Fibroblast of mammary gland (primary cell): ENCODE measurements at places on chromosomes 1 and 21.

- no peak for DNase-seq
Measured at GRCh38 chr21:33293136-33293535, 27.0 kb downstream of the IL10RB start.

DNA sequence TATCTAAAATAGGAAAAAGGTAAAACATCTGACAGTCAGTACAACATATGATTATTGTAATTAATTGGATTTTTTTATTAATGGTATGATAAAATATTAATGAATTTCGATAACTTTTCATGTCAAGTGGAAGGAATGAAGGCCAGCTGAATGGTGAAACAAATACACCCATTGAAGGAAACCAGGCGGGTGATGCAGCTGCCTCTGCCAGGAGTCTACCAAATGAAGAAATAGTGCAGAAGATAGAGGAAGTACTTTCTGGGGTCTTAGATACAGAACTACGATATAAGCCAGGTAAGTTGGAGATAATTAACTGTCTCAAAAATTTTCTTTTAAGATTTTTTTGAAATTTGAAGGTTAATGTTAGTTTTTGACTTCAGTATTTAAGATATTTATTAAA is 3.2 kb downstream of the SON start:
- no peak for DNase-seq

DNA sequence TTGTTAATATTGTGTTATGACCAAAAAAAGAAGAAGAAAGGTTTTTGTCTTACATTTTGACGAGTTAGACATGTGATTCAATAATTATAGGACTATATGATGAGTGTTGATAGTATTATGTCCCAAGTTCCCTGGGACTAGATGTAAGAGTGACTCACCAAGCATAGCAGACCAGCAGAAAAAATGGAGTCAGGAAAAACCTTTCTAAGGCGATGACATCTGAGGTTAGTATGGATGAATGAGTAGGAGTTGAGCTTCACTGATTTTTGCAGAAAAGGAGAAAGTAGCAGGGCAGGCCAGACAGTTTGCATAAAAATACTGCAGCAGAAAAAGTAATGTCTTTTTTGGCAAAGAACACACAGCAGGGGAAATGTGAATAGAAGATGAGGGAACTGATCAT is 1041.3 kb upstream of the ADGRL4 start:
- DNase-seq = peak; percentile 88

DNA sequence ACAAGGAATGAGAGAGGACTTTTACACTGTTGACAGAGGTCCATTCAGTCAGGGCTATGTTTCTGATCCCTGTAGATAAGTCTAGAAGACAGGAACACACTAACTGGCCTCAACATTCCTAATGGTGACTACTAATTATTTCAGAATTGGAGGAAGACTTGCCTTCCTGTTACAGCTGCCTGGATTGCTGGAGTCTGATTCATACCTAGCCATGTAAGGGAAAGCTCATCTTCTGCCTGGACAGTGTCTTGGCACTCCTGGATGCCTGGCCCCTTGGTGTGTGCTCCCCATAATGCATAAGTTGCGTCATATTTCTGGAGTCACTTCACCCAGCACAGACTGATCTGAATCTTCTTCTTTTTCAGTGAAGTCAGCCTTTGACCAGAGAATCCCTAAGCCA is 326.0 kb upstream of the RUNX1 start:
- peak; percentile 89 for DNase-seq

- DNase-seq = peak; percentile 67
Measured at GRCh38 chr1:52141513-52142219, at the start of gene ZFYVE9. ZFYVE9 (plus strand) TSS chr1:52142089; CDS start chr1:52233207, 91,118 bp downstream.

DNA sequence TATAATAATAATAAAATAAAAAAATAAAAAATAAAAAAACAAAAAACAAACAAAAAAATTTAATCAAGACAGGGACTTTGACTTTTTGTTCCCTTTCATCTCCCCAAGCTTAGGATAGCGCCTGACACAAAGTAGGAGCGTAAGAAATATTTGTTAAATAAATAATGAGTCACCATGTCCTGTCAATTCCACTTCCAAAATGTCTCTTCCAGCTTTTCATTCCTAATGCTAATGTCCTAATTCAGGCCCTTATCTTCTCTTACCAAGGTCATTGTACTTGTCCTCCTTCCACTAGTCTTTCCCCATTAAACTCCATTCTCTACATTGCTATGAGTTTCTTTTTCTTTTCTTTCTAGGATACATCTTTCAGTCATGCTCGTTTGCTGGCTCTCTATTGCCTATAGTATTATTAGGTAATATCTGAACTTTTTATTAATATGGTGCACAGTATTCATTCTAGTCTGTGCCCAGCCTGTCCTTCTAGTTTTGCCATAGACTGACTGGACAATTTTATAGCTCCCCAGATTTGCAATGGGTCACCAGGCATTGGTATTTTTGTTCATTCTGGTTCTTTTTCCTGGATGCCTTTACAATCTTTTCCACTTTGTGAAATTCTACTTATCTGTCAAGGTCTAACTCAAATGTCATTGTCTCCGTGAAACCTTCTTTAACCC is 11.4 kb downstream of the NEXN start:
- DNase-seq = peak; percentile 47

DNA sequence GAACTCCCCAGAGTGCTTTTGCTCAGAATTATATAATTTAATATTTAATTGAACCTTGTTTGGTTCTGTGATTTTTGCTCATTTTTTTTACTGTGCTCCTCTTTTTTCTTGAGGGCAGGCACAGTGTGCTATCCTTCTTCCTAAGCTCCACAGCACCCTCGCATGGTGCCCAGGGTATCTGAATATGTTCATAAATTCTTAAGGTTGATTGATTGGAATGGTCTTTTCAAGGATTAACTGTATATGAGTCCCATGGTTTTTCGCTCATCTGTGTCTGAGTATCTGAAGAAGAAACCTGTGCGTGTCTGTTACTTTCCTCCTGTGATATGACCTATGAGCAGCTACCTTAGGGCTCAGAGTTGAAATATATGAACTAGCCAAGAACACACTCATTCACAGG is 393.7 kb downstream of the HLX start:
- DNase-seq = no peak

DNA sequence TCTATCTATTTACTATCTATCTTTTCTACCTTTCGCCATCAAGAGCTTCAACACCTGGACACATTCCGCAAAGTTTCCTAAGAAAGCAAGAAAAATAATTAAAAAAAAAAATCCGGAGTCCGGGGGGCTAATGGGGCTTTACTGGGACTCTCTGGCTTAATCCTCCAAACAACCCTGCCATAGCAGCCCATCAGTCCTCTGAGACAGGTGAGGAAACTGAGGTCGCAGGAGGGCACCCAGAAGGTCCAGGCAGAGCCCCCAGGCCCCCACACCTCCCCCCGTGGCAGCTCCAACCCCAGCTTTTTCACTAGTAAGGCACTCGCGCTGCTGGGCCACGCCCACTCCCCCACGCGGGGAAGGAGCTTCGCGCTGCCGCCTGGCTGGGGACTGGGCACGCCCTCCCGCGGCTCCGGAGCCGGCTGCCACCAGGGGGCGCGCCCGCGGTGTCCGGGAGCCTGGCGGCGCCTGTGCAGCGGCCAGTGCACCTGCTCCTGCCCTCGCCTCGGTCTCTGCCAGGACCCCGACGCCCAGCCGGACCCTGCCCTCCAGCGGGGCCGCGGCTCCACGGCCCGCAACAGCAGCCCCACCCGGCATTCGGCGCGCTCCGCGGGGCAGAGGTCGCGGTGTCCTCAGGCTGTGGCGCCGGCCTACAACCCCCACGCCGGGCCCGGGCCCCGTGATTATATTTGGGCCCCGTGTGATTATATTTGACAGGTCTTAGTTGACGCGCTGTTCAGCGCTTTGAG is 54.1 kb upstream of the SAMD11 start:
- DNase-seq = peak; percentile 11

DNA sequence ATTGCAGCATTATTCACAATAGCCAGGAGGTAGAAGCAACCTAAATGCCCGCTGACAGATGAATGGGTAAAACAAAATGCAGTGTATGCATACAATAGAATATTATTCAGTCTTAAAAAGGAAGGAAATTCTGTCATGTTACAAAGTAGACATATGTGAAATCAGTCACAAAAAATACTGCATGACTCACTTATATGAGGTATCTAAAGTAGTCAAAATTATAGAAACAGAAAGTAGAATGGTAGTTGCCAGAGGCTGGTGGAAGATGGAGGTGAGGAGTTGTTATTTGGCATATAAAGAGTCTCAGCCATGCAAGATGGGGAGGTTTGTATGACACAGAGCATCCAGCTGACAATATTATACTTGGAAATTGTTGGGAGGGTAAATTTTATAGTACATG is 43.0 kb upstream of the EGLN1 start:
- DNase-seq = no peak

DNA sequence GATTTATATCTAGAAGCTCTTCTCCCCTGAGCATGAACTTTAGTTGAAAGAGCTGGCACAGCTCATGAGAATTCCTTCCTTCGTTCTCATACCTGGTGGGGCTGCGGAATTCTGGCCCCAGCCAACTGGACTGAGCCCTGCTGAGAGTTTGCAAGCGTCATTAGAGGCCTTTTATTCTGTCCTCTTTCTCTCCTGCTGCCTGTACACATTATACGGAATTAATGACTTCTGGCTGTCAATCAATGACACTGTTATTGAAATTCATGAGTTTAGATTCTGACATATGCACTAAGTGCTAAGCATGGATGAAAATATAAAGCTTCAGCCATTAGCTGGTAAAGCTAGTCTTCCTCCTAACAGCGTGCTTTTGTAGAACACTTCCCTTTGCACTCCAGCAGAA is 27.5 kb downstream of the KAZN start:
- no peak for DNase-seq

- peak; percentile 18 for DNase-seq
Measured at GRCh38 chr1:47758341-47759250, 238.6 kb downstream of the TRABD2B start.

DNA sequence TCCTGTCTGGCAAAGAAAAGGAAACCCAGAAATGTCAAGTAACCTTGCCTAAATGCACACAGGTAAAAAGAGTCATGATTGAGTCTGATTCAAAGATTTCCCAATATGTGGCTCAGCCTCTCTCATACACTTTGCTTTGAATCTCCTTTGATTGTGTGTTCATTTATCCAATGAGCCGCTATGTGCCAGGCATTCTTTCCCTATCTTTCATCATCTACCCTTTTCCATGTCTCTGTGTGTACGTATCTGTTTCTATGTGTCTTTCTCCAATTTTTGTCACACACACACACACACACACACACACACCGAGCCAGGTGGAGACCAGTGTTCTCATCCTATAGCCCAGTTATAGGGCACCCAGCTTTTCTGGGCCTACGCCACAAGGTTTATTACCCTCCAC is 35.7 kb upstream of the BCL9 start:
- DNase-seq = no peak

- DNase-seq = peak; percentile 17
Measured at GRCh38 chr1:33641104-33641830, 168.8 kb downstream of the ZSCAN20 start.

- DNase-seq = peak; percentile 99
Measured at GRCh38 chr1:63731117-63732043, 42.4 kb upstream of the ROR1 start.

DNA sequence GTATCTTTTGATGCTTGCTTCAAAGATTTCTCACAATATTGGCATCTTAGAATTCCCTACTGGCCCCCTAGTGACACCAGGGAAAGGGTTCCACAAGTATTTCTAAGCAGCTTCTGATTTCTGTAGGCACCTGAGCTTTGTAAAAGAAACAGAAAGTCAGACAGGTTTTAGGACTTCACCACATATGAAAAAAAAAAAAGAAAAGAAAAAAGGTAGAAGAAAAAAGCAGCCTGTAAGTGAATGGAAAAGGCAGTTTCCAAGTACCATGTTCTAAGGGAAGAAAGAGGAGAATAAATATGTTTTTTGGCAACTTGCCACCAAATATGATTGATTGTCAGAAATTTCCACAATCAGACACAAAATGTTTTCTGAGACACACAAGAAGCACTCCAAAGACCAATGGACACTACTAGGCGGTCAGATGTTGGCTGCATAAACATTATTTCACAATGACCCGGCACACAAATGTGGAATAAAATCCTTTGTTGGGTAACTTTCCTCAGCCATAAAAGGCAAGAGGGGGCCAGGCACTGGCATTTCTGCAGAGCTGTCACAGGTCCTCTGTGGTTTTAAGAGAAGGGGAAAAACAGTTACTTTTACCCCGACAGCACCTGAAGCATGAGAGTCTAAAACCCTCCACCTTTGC is 12.7 kb upstream of the CPLANE2 start:
- peak; percentile 87 for DNase-seq

- DNase-seq = no peak
Measured at GRCh38 chr1:3539707-3540425, 71.4 kb downstream of the MEGF6 start.

- no peak for DNase-seq
Measured at GRCh38 chr21:34158866-34159835, 85.8 kb downstream of the MRPS6 start.

DNA sequence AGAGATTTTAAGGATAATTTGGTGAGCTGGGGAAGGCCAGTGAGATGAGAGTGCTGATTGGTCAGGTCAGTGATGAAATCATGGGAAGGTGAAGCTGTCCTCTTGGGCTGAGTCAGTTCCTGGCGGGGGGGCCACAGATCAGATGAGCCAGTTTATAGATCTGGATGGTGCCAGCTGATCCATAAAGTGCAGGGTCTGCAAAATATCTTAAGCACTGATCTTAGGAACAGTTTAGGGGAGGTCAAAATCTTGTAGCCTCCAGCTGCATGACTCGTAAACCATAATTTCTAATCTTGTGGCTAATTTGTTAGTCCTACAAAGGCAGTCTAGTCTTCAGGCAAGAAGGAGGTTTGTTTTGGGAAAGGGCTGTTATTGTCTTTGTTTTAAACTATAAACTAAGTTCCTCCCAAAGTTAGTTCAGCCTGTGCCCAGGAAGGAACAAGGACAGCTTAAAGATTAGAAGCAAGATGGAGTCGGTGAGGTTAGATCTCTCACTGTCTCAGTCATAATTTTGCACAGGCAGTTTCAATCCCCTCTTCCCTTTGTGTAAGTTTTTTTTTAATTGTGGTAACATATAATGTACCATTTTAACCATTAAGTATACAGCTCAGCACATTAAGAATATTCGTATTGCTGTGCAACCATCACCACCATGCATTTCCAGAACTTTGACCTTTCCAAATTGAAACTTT is 39.4 kb downstream of the PTAFR start:
- DNase-seq = peak; percentile 66

- DNase-seq = no peak
Measured at GRCh38 chr1:45913731-45914501, 110.5 kb downstream of the MAST2 start.

DNA sequence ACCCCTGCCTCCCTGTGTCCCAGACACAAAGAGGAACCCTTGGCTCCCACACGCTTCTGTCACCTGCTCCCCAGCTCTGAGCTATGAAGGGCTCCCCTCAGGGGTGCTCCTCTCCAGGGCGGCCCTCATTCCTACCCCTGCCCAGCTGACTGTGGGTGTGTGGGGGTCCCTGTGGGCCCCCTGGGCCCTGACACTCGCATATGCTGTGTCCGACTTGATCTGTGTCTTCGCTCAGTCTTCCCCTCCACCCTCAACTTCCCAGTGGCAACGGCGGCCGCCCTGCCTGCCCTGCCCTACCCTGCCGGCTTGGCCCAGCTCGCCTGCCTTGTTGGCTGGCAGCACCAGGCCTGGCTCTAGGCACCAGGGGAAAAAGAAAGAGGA is 1.2 kb downstream of the KCNQ4 start:
- no peak for DNase-seq

GRCh38 chr1:194705123-194705854 is 1518.9 kb upstream of the B3GALT2 start:
- DNase-seq = no peak
